ENCODE measurements at places on chromosomes 2 and 18.

GRCh38 chr2:167626301-167626700, 621.1 kb downstream of the STK39 start:
- no peak for DNase-seq

- DNase-seq: no peak
Measured at GRCh38 chr2:156657809-156658208, 221.6 kb downstream of the GPD2 start.

DNA sequence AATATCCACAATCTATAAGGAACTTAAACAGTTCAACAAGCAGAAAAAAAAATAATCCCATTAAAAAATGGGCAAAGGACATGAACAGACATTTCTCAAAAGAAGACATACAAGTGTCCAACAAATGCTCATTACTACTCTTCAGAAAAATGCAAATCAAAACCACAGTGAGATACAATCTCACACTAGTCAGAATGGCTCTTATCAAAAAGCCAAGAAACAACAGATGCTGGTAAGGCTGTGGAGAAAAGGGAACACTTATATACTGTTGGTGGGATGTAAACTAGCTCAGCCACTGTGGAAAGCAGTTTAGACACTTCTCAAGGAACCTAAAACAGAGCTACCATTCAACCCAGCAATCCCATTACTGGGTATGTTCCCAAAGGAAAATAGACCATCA, 7.2 kb upstream of the CRYGB start:
- no peak for DNase-seq

DNA sequence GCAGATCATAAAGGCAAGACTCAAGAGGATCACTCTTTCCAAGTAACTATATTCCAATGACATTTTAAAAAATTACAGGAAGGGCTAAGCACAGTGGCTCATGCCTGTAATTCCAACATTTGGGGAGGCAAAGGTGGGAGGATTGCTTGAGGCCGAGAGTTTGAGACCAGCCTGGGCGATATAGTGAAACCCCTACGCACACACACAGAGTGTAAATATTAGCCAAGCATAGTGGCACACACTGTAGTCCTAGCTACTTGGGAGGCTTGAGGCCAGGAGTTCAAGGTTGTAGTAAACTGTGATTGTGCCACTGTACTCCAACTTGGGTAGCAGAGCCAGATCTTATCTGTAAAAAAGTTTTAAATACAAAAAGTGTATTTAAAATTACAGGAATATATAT, 450.2 kb upstream of the NRP2 start:
- no peak for DNase-seq

GRCh38 chr2:69191634-69192033, 178.7 kb downstream of the ANTXR1 start:
- DNase-seq: no peak

DNA sequence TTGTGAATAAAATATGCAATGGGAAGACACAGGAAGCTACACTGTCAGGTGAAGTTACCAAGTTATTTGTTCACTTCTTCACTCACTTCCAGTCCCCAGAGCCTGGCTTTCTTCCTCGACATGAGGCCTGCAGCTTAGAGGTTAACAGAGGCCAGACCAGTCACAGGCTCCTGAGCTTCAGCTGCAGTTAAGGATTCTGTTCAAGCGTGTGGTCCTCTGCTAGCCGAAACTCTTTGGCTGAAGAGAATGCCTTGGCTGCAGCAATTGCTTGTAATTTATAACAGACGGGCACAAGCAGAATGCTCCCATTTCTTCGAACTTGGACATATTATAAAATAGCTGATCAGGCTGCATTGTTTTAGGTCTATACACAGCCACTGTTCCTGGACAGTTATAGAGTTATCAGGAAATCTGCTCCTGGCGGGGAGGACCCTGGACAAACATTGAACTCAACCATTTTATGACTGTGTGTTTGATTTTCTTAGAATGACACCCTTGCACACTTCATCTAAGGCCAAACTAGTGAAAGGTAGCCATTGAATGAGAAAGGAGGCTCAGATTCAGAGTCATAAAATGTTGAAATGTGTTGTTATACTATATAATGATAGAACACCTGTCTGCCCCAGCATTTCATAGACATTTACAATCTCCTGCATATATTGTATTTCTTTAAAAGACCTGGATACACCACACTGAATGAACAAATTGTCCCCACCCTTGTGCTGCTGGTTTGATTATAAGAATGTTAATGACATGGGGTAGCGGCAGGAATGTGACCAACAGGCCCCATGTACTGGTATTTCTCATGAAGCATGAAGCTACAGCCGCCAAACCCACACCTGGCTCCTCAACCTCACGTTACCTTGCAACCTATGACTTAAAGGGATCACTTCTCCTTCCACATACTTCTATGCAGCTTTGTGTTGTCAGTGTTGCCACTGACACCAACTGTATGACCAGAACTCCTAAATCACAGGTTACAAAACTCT, 153.6 kb downstream of the TDRD15 start:
- no peak for DNase-seq

- no peak for DNase-seq
Measured at GRCh38 chr2:7592618-7593140, 675.5 kb downstream of the RNF144A start.

DNA sequence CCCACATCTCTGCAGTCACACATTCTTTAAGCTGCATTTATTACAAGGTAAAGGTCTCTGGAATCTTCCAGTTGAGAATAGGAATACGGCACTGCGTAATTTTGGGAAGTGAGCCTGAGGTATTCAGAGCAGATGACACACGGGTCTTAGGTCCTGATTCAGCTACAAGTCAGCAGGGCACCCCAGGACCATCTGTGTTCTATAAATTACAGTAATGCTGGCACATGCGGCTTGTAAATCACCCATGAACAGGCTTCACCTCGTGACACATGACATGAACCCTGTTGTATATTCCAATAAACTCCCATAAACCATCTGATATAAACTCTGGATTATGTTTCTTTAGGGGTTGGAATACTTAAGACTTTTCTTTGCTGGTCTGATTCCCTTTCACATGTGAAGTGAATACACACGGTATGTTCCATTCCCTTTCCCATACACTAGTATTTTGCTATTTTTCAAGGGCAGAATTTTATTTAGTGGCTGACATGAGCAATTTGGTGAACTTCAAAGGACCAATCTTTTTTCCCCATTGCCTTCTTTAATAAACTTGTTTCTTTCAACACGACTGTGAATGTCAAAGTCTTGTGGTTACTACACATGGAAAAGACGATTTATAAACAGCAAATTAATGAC, 298.6 kb downstream of the MEIS1 start:
- no peak for DNase-seq

- DNase-seq: no peak
Measured at GRCh38 chr2:11521775-11522174, 12.1 kb upstream of the GREB1 start.

DNA sequence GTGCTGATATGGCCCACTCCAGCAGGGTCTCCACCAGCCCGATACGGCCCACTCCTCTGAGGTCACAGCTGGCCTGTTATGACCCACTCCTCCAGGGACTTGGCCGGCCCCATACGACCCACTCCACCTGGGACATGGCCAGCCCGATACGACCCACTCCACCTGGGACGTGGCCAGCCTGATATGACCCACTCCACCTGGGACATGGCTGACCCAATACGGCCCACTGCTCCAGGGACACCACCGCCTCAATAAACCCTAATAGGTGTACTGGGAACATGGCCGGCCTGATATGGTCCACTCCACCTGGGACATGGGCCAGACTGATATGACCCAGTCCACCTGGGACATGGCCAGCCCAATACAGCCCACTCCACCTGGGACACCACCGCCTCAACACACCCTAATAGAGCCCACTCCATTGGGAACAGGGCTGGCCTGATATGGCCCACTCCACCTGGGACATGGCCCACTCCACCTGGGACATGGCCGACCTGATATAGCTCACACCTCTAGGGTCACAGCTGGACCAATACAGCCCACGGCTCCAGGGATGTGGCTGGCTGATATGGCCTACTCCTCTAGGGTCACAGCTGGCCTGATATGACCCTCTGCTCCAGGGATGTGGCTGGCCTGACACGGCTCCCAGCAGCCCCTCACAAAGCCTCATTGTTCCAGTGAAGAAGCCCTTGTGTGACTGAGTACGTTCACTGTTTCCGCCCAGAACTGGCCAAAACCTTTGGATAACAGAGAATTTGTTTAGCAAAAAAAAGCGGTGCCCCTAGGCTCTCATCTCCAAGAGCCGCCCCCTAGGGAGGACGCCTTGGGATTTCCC, 245.6 kb downstream of the HDAC4 start:
- DNase-seq: no peak
